ENCODE measurements at places on chromosomes 1 and 21.

- DNase-seq = no peak
These were observed 74.6 kb downstream of the SCCPDH start for GRCh38 chr1:246798606-246799496.

- no peak for DNase-seq
These were observed 36.0 kb upstream of the DISC1 start for GRCh38 chr1:231590453-231591198.

DNA sequence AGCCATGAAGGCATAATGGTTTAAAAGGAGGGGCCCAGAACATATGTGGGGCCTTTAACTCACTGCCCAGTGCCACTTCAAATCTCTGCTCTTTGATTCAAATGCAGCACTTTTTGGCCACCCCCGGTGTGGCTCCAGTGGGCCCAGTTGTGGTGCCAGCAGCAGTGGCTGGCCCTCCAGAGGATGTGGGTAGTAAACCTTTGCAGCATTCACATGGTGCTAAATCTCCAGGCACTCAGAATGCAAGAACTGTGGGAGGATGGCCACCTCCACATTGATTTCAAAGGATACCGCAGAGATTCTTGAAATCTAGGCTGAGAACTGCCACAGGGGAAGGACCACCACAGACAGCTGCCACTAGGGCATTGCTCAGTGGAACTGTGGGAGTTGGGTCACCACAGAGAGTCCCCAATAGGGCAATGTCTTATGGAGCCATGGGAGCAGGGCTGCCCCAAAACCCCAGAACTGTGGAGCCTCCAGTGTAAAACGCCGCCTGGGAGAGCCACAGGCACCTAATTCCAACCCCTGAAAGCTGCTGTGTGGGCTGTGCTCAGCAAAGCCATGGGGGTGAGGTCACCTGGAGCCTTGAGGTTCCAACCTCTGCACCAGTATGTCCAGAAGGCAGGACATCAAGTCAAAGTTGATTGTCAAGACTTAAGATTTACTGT is 6.6 kb upstream of the ADAM30 start:
- DNase-seq = no peak

DNA sequence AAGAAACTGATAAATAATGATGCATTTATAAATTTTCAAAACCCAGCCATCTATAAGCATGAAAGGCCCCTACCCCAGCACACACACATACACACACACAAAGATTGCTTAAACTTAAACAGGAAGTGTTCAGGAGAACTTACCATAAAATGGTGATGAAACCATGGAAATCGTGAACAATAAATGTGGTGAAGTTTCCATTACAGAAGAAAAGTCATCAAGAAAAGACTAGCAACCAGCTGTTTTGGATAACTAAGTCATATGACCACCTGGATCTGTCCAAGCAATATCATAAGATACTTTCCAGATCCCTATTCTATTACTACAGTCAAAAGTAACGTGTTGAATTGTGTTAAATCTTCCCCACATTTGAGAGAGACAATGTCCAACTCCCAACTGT is 24.1 kb downstream of the RGS5 start:
- DNase-seq = no peak

DNA sequence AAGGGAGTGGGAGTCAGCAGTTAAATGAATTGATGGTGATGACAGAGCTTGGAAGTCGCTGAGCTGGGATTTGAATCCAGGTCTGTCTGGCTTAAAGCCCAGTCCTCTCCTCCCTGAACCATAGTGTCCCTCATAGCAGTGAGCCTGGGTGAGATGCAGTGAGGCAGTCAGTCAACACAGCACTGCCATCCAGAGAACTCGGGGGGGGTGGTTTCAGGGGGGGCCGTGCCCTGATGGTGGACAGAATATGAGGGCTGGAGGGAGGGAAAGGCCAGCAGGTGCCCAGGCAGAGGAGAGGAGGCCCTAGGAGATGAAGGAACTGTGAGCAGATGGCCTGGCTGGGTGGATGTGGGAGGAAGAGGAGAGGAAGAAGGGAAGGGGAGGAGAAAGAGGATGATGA is 405.6 kb downstream of the PTPRU start:
- DNase-seq = no peak

- DNase-seq = no peak
These were observed 216.8 kb upstream of the TNR start for GRCh38 chr1:175960169-175960568.

DNA sequence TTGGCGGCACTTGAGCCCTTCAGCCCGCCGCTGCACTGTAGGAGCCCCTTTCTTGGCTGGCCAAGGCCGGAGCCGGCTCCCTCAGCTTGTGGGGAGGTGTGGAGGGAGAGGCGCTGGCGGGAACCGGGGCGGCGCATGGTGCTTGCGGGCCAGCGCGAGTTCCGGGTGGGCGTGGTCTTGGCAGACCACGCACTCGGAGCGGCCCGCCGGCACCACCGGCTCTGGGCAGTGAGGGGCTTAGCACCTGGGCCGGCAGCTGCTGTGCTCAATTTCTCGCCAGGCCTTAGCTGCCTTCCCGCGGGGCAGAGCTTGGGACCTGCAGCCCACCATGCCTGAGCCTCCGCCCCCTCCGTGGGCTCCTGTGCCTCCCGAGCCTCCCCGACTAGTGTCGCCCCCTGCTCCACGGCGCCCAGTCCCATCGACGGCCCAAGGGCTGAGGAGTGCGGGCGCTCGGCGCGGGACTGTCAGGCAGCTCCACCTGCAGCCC is 673.7 kb upstream of the BRINP3 start:
- DNase-seq = no peak

DNA sequence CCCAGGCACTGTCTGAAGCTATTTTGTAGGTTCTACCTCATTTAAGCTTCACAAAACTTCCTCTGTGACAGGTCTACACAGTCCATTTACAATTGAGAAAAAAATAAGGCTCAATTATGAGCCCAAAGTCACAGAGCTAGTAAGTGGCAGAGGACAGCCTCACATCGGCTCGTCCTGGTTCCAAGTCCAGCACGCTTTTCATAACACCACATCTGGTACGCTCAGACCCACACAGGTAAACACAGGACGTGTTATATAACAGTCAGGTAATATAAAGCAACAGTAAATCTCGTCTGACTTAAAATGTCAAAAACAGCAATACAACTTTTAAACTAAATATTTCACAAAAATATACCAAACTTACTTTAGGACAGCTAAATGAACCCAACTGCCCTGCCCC is 13.1 kb downstream of the JAK1 start:
- no peak for DNase-seq

- no peak for DNase-seq
These were observed 6.6 kb upstream of the FMO3 start for GRCh38 chr1:171084091-171084490.

DNA sequence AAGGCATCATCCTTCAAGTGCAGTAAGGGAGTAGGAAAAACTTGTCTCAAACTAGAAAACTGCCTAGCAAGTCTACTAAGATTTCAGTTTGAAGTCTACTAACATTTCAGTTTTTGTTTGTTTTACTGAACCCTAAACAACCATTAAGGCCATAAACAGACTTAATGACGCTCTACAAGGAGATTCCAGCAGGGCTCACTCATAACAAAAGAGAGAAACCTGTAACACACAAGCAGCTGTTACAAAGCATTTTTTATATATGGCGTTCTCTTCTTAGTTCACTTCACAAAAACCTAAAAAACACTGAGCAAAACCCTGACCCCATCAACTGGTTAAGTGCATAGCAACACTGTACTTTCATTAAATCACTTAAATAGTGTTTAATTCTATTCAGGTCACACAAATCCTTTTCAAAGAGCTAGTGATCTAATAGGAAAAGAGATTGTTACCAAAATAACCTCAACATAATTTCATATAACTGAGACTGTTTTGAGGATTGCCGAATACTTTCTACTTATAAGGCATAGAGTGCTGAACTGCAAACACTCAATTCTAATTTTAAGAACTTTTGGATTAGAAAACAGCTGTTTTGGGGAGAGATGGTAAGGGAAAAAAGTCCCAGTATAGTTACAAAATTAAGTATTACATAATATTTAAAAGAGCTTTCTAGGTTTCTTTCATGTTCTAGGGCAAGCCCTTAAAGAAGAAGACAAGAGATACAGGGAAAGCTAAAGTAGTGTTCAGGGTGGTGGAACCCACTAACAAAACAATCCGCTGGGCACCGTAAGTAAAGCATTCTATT is 1.4 kb downstream of the B3GALNT2 start:
- no peak for DNase-seq

DNA sequence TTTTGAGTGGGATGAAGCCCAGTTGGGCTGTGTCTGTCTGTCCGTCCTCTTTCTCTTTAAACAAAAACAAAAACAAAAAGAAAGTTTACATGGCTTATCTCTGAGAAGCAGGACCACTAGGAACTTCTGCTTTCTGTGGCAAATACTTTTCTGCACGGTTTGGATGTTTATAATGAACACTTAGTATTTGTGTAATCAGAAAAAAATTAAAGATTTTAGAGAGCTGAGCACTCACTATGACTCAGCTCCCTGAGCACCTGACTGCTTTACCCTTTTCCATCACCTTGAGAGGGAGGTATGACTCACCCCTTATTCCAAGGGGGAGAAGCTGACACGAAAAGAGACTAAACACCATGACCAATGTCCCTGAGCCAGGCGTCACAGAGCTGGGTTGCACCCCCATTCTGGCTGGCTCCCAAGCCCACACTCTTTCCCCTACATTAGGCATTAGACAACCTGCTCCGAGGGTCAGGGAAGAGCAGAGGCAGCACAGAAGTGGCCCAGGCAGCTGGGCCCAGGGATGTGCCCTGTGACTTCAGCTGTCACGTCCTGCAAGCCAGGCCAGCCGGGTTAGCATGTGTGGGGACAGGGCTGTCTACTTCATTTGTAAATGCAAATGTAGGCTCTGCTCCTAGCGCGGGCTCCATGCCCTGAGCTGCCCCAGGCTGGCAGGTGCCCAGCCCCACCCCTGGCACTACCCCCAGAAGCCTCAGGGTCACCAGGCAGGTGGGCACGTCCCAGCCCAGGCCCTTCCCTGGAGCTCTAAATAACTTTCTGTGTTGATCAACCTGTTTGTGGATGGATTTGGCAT is 30.4 kb downstream of the RAP1GAP start:
- no peak for DNase-seq

DNA sequence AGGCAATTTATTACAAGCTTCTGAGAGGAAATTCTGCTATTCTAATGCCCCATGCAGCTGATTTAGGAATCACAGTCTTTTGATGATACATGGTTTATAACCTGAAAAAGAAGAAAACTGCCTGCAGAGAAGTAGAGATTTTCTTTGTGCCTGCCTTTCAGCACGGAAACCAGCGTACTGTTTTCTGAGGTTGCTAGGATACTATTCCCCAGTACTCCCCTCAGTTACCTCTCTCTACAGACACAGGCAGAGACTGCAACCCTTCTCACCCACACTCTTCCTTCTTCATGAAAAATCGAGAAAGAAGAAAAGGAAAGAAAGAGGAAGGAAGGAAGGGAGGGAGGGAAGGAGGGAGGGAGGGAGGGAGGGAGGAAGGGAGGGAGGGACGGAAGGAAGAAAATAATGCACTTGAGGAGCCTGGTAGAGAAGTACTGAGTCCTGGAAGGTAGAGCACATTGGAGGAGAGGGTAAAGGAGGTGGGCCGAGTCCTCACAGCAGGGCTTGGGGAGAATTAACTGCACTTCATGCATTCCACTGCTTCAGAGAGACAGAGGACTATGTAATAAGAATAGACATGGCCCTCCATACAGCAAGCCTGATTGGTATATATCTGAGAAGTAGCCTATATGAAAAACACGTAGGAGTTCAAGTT is 21.9 kb downstream of the RGS2 start:
- DNase-seq = no peak

GRCh38 chr1:53475664-53476063 is 16.5 kb downstream of the DMRTB1 start:
- DNase-seq = no peak

GRCh38 chr1:112674986-112675727 is 698 bp downstream of the MOV10 start:
- DNase-seq = no peak

DNA sequence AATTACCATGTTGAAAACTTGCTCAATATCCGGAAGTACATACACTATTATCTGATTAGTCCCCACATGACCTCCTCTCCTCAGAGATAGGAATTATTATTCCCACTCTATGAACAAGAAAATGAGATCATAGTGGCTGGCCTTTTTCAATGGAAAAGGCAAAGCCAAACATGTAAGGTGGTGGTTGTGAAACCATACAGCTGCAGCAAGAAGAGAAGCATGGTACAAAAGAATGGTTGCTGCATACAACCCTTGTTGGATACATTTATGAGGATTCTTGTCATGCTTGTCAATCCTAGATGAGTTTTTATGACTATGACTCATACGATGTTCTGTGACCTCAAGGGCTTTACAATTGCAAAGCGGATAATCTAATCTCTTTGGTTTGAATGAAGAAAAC is 514.7 kb downstream of the PLPP3 start:
- DNase-seq = no peak

GRCh38 chr1:165152109-165152508 is 204.4 kb downstream of the LMX1A start:
- no peak for DNase-seq

Data from NCI-H1417 treated with DMSO at 0.1 percent for 48 hours (cell line).